ENCODE measurements at places on chromosomes 4 and X. TPM values are rescaled to one million over a fixed set of nuclear protein-coding genes. Genes with fewer than 3 reads are reported as not detected.

GC gene
- total RNA-seq = 1.2 TPM

- H3K4me1 ChIP-seq = no peaks in the 10 kb centered on the region
- H3K27ac ChIP-seq = no peak overlapping the region
- no peaks in the 10 kb centered on the region for H3K36me3 ChIP-seq
- no peak overlapping the region for H3K4me3 ChIP-seq
These were observed 15.4 kb downstream of the CDKL5 start for GRCh38 chrX:18440835-18441234.

GRCh38 chr4:27594922-27595321, 734.3 kb downstream of the STIM2 start:
- no peak overlapping the region for H3K4me3 ChIP-seq
- DNase-seq = no peak
- no peaks in the 10 kb centered on the region for H3K27me3 ChIP-seq
- H3K27ac ChIP-seq = no peak overlapping the region
- H3K36me3 ChIP-seq = no peaks in the 10 kb centered on the region

DNA sequence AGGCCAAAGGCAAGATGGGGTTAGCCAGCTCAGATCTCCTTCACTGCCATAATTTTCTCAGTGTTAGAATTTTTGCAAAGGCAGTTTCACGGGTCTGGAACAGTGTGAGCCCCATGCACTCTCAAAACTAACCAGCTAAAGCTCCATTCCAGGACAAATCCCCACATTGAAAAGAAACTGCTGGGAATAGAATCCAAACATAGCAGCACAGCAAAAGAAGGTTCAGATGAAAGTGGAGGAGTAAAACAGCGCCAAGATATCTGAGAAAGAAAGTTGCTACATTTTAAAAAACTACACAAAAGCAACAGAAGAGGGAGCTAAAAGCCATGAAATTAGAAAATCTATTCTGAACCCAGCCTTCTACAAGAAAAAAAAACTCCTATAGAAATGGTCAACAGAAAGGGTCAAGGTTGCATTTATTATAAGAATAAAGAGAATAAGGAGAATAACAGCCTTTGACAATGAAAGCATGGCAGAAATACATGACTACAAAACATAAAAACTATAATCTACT, 39.6 kb upstream of the SLC7A3 start:
- H3K27me3 ChIP-seq = no peaks in the 10 kb centered on the region
- no peak for DNase-seq
- H3K4me3 ChIP-seq = no peak overlapping the region
- H3K4me1 ChIP-seq = no peaks in the 10 kb centered on the region

DNA sequence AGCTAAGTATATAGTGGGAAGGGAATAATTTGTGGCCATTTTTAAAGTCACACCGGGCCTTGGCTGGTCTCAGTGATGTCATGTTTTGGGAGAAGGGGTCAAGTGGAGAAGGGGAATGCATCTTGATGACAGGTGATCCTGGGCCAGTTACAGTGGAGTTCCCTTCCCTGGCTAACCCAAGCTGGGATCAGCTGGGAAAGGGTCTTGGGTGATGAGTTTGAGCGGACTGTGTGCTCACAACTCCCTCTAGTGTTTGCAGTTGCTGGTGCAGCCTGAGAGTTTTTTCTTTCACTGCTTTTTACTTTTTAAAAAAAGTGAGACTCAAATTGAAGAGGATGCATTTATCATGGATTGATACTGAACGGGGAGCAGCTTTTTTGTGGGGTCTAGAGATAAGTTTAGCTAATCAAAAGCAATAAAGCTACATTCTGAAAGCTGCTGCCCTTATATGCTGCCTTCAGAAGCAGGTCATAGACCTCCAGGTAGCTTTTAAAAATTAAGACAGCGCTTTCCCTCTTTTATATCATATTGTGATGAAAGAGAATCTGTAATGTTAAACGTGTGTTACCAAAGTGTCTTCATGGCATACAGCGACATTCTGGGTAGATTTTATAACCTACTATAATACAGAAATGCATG, 164.7 kb downstream of the DCLK2 start:
- H3K27me3 ChIP-seq = no peaks in the 10 kb centered on the region
- DNase-seq = no peak
- no peak overlapping the region for H3K27ac ChIP-seq
- H3K36me3 ChIP-seq = no peaks in the 10 kb centered on the region
- H3K4me1 ChIP-seq = no peaks in the 10 kb centered on the region
- no peak overlapping the region for H3K4me3 ChIP-seq

- H3K36me3 ChIP-seq = no peaks in the 10 kb centered on the region
- H3K4me1 ChIP-seq = no peaks in the 10 kb centered on the region
- no peak overlapping the region for H3K27ac ChIP-seq
- H3K27me3 ChIP-seq = no peaks in the 10 kb centered on the region
These were observed 118.2 kb upstream of the IQCM start for GRCh38 chr4:149933883-149934282.

DNA sequence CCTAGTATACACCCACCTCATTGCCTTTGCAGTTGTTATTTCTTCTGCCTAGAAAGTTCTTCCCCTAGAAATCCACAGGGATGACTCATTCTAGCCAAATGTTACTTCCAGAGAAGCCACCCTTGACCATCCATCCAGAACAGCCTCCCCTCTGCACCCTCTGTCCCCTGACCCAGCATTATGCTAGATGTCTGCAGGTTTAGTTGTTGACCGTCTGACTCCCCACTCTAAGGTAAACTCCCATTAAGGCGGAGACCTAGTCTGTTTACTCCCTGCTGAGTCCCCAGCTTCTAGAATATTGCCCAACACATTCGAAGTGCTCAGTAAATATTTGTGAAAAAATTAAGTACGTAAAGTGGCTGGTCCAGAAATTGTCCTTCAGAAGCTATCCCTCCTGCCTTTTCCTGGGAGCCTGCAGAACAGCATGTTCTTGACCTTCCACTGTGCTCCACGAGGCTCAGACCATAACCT, 11.0 kb downstream of the SRD5A3 start:
- peaks cover 11% of the 10 kb centered on the region for H3K4me1 ChIP-seq
- H3K4me3 ChIP-seq = no peak overlapping the region

DNA sequence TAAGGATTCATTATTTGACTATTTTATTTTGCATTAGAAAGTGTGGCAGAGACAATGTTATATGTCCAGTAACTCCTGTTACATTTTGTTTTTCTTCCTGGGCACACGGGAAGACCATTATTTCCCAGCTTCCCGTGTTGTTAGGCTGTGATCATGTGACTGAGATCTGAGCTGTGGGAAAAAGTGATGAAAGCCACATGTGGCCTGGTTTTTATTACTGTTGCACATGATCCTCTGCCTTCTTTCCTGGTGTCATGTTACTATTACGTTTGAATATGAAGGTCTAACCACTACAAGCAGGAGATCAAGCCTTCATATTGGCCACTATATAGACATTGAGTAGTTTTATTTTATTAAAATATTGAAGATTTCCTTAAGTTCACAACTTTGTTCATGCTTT, 28.2 kb upstream of the MID1 start:
- no peak overlapping the region for H3K27ac ChIP-seq
- H3K36me3 ChIP-seq = no peaks in the 10 kb centered on the region
- H3K27me3 ChIP-seq = no peaks in the 10 kb centered on the region
- no peaks in the 10 kb centered on the region for H3K4me1 ChIP-seq
- H3K4me3 ChIP-seq = no peak overlapping the region
- DNase-seq = no peak

DNA sequence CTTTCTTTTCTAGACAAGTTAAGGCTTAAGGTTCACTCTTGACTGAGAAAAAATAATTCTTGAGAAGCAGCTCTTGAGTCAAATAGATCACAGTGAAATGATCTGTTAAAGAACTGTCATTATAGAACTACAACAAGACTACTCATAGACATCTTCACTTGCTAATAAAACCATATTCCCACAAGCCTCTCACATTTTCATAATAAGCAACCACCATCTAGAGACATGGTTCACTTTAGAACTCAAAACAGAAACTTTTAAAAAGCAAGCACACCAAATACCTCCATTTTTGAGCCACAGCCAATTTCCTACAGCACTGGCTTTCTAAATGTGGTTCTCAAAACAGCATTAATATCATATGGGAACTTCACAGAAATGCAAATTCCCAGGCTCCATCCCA, 309.5 kb downstream of the TMA16 start:
- H3K4me3 ChIP-seq = no peak overlapping the region
- H3K36me3 ChIP-seq = no peaks in the 10 kb centered on the region
- no peak overlapping the region for H3K27ac ChIP-seq
- no peaks in the 10 kb centered on the region for H3K27me3 ChIP-seq
- no peak for DNase-seq

- DNase-seq = no peak
- no peaks in the 10 kb centered on the region for H3K36me3 ChIP-seq
- peaks cover 7% of the 10 kb centered on the region for H3K4me1 ChIP-seq
- peak overlapping the region; percentile 2 for H3K27ac ChIP-seq
- H3K4me3 ChIP-seq = peak overlapping the region; percentile 7
These were observed 4.9 kb downstream of the CRLF2 start for GRCh38 chrX:1207496-1208025.

DNA sequence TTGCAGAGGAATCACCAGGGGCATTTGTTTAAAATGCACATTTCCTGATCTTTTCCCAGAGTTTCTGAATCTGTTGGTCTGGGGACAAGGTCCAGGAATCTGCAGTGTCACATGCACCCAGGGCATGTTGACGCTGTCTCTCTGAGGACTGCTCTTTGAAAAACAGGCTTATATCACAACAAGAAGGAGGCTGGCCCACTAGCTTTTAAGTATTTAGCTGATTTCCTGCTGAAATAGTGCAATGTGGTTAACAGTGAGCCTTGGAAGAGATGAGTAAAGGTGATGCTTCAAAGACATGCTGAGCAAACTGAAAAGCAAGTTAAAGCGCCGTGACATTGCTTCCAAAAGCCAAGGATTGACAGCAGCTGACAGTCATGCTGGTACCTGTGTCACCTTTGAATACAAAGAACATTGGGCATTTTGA, 18.6 kb upstream of the SEPSECS start:
- H3K27me3 ChIP-seq = no peaks in the 10 kb centered on the region
- DNase-seq = no peak
- H3K4me1 ChIP-seq = no peaks in the 10 kb centered on the region
- no peak overlapping the region for H3K4me3 ChIP-seq
- no peak overlapping the region for H3K27ac ChIP-seq

RGN gene
- total RNA-seq = 0.15 TPM

DNA sequence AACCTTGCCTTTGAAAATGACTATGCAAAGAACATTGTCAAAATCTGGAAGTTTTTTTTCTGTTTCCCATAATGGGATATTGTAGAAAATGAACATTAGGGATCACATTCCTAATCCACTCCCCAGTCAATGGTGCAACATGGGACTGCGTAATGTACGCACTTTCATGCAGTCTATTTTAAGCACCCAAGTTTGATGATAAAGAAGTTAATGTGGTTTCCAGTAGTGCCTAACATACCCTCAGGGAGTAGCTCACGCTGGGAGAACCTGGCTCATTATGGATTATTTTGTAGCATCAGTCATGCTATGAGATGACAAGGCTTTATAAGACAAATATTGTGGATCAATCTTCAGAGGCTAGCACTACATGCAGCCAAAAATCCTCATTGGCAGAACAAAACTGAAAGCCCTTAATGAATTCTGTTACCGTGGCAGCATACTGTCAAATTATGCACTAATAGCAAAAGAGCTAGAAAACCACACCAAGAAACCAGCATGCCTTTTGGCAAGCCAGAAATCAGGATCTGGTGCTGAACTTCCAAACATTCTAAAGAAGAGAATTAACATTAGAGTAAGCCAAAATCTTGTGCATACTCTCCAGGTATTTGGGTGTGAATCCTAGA, 1392.8 kb upstream of the TENM3 start:
- no peaks in the 10 kb centered on the region for H3K4me1 ChIP-seq
- H3K4me3 ChIP-seq = no peak overlapping the region
- no peaks in the 10 kb centered on the region for H3K27me3 ChIP-seq
- DNase-seq = no peak
- no peaks in the 10 kb centered on the region for H3K36me3 ChIP-seq
- H3K27ac ChIP-seq = no peak overlapping the region

- H3K27ac ChIP-seq = no peak overlapping the region
- no peaks in the 10 kb centered on the region for H3K36me3 ChIP-seq
- H3K4me1 ChIP-seq = no peaks in the 10 kb centered on the region
- no peak overlapping the region for H3K4me3 ChIP-seq
- no peaks in the 10 kb centered on the region for H3K27me3 ChIP-seq
These were observed 6.7 kb upstream of the HGFAC start for GRCh38 chr4:3434881-3435685.

MAGEE1 gene
- 4.4 TPM for total RNA-seq

- no peaks in the 10 kb centered on the region for H3K27me3 ChIP-seq
- H3K36me3 ChIP-seq = peaks cover 11% of the 10 kb centered on the region
- no peak overlapping the region for H3K27ac ChIP-seq
- H3K4me1 ChIP-seq = no peaks in the 10 kb centered on the region
These were observed 4.2 kb downstream of the UFSP2 start for GRCh38 chr4:185421366-185422124.

FAT1 gene
- total RNA-seq = 0.69 TPM

FGFRL1 gene
- 1.1 TPM for total RNA-seq

RIBC1 gene
- total RNA-seq = 0.49 TPM

GRCh38 chr4:54659313-54659712, 1.6 kb downstream of the KIT start:
- no peak overlapping the region for H3K27ac ChIP-seq
- no peaks in the 10 kb centered on the region for H3K36me3 ChIP-seq
- H3K4me1 ChIP-seq = no peaks in the 10 kb centered on the region
- H3K4me3 ChIP-seq = no peak overlapping the region
- H3K27me3 ChIP-seq = peaks cover 22% of the 10 kb centered on the region
- DNase-seq = no peak

GRCh38 chr4:81523672-81524327, 52.1 kb upstream of the RASGEF1B start:
- H3K4me3 ChIP-seq = no peak overlapping the region
- H3K4me1 ChIP-seq = no peaks in the 10 kb centered on the region
- no peak overlapping the region for H3K27ac ChIP-seq
- H3K36me3 ChIP-seq = no peaks in the 10 kb centered on the region

BRS3 gene
- not detected for total RNA-seq

GAGE1 gene
- total RNA-seq = not detected

CENPE gene
- total RNA-seq = 42.6 TPM

GRCh38 chrX:134717698-134718097, 59.4 kb upstream of the PLAC1 start:
- no peaks in the 10 kb centered on the region for H3K27me3 ChIP-seq
- no peak for DNase-seq
- H3K4me1 ChIP-seq = 0 out of 2 replicates have a peak, but pooled peaks cover 5% of the 10 kb centered on the region
- H3K4me3 ChIP-seq = no peak overlapping the region
- no peak overlapping the region for H3K27ac ChIP-seq

TMSB15A gene
- not detected for total RNA-seq

DNA sequence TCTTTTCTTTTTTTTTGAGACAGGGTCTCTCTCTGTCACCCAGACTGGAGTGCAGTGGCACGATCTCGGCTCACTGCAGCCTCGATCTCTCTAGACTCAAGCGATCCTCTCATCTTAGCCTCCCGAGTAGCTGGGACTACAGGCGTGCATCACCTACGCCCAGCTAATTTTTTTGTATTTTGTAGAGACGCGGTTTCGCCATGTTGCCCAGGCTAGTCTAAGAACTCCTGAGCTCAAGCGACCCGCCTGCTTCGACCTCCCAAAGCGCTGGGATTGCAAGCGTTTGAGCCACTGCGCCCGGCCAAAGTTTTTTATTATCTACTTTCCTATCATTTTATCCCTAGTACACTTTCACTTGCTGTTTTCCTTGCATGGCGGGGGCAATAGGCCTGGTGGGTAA, 1.4 kb downstream of the UBA6 start:
- H3K27me3 ChIP-seq = no peaks in the 10 kb centered on the region
- peak overlapping the region; percentile 77 for H3K4me3 ChIP-seq
- no peaks in the 10 kb centered on the region for H3K4me1 ChIP-seq

GRCh38 chr4:67691328-67691727, 9.6 kb downstream of the UBA6 start:
- no peaks in the 10 kb centered on the region for H3K27me3 ChIP-seq
- H3K4me1 ChIP-seq = no peaks in the 10 kb centered on the region
- H3K27ac ChIP-seq = no peak overlapping the region
- H3K4me3 ChIP-seq = no peak overlapping the region

GRCh38 chr4:112852601-112853000, 196.9 kb upstream of the ANK2 start:
- no peak overlapping the region for H3K27ac ChIP-seq
- H3K4me1 ChIP-seq = no peaks in the 10 kb centered on the region
- no peaks in the 10 kb centered on the region for H3K36me3 ChIP-seq
- no peak for DNase-seq
- H3K27me3 ChIP-seq = no peaks in the 10 kb centered on the region
